Ovary (tissue), 10 donors: ENCODE measurements at places on chromosomes 16 and 17. TPM values are rescaled to one million over a fixed set of nuclear protein-coding genes. Genes with fewer than 3 reads are reported as not detected.
A peak's percentile ranks its signal among the peaks of the same experiment; 100 is the strongest.

DNA sequence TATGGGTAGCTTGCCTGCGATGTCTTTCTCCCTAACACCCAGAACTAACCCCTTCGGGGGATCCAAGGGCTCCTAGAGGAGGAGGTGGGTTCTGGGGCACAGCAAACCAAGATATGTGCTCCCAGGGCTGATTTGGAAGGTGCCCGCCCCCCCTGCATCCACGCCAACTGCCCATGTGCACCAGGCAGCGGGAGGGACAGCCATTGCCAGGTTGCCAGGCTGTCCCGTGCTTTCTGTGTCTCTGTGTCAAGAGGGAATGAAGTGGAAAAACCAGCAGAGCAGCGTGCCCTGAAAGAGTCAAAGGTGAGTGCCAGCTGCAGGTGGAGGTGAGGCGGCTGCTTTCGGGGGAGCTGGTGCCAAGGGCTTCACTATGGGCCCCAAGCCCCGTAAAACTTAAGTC, 6.4 kb downstream of the TEKT5 start:
- H3K27ac ChIP-seq = no peak overlapping the region
- H3K27me3 ChIP-seq = no peaks in the 10 kb centered on the region
- H3K36me3 ChIP-seq = no peaks in the 10 kb centered on the region
- no peak for DNase-seq
- no peak overlapping the region for H3K4me3 ChIP-seq

GRCh38 chr17:71329310-71330098, 791.3 kb upstream of the SOX9 start:
- no peaks in the 10 kb centered on the region for H3K36me3 ChIP-seq
- no peaks in the 10 kb centered on the region for H3K4me1 ChIP-seq

- H3K4me3 ChIP-seq = no peak overlapping the region
- H3K27me3 ChIP-seq = peaks cover 12% of the 10 kb centered on the region
- H3K4me1 ChIP-seq = peaks cover 1% of the 10 kb centered on the region
- no peaks in the 10 kb centered on the region for H3K36me3 ChIP-seq
- no peak for DNase-seq
- H3K27ac ChIP-seq = no peak overlapping the region
Observed at GRCh38 chr16:3171855-3172593, 16.0 kb upstream of the OR1F1 start.

- H3K27me3 ChIP-seq = no peaks in the 10 kb centered on the region
- DNase-seq = no peak
- H3K27ac ChIP-seq = no peak overlapping the region
- H3K4me3 ChIP-seq = no peak overlapping the region
Observed at GRCh38 chr17:60920107-60920506, 242.5 kb downstream of the BCAS3 start.

- peak; percentile 98 for DNase-seq
- H3K4me1 ChIP-seq = peaks cover 44% of the 10 kb centered on the region
- H3K27ac ChIP-seq = peak overlapping the region; percentile 95
- H3K27me3 ChIP-seq = no peaks in the 10 kb centered on the region
Observed at GRCh38 chr17:50209472-50210239, 8.2 kb upstream of the COL1A1 start.

DNA sequence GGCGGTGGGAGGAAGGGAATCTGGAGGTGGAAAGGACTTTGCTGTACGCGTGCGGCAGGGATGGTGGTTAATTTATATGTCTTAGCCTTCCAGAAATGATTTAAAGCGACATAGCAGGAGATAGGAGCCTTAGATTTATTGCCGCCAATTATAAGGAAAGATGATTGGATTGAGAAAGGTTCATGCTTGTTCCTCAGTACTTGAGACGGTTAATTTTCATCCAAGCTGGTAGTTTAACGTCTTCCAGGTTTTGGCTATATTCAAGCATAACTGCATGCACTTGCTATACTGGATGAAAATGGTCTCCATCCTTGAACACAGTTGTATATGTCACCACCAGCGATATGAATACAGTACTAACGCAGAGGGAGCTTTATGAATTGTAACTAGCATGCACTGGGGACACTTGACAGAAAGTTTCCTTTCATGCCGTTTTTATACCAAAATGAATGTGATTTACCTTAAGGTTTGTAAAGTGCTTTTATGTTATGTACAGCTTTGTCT, 610 bp upstream of the PEX12 start:
- no peaks in the 10 kb centered on the region for H3K36me3 ChIP-seq
- peak overlapping the region; percentile 90 for H3K4me3 ChIP-seq
- no peak for DNase-seq

- no peaks in the 10 kb centered on the region for H3K27me3 ChIP-seq
- H3K27ac ChIP-seq = peak overlapping the region; percentile 76
- no peaks in the 10 kb centered on the region for H3K36me3 ChIP-seq
- no peak for DNase-seq
- peaks cover 9% of the 10 kb centered on the region for H3K4me1 ChIP-seq
Observed at GRCh38 chr17:14301279-14302090, 604 bp downstream of the HS3ST3B1 start.

GRCh38 chr17:42832934-42833766, at the start of gene PSME3:
TSS of gene PSME3 (plus strand) at chr17:42833397. CDS start at chr17:42833632, 235 bp downstream.
- no peaks in the 10 kb centered on the region for H3K36me3 ChIP-seq
- peak within 1 kb of the TSS; percentile 74 for H3K4me3 ChIP-seq

- no peak within 1 kb of the TSS for H3K27ac ChIP-seq
- H3K27me3 ChIP-seq = no peaks in the 10 kb centered on the region
- H3K36me3 ChIP-seq = no peaks in the 10 kb centered on the region
- peaks cover 5% of the 10 kb centered on the region for H3K4me1 ChIP-seq
- H3K4me3 ChIP-seq = no peak within 1 kb of the TSS
Observed at GRCh38 chr16:88977018-88977811, at the start of gene CBFA2T3. TSS of gene CBFA2T3 (minus strand) at chr16:88977207. CDS start at chr16:88976807, 400 bp downstream.

GRCh38 chr17:35046740-35047283, 16.7 kb downstream of the RFFL start:
- no peak overlapping the region for H3K4me3 ChIP-seq
- H3K36me3 ChIP-seq = no peaks in the 10 kb centered on the region
- H3K27ac ChIP-seq = no peak overlapping the region

DNA sequence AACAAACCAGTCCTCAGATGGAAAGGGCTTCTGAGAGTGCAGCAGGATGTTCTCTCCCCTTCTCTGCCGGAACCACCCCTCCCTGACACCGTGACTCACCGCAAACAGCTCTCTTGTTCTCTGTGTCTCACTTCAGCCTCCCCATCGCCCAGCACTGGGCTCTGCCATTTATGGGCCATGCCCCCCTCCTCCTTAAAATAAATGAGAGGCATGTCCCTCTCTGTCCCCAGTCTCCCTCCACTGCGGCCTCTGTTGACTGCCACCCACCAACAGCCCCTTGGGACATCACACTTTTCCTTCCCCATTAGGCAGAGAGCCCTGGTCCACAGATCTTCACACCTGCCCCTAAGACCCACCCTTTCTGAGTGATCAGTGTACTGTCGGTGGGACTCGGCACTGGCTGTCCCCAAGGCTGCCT, 6.3 kb downstream of the CCDC102A start:
- no peaks in the 10 kb centered on the region for H3K36me3 ChIP-seq
- DNase-seq = peak; percentile 55
- H3K27me3 ChIP-seq = no peaks in the 10 kb centered on the region

DNA sequence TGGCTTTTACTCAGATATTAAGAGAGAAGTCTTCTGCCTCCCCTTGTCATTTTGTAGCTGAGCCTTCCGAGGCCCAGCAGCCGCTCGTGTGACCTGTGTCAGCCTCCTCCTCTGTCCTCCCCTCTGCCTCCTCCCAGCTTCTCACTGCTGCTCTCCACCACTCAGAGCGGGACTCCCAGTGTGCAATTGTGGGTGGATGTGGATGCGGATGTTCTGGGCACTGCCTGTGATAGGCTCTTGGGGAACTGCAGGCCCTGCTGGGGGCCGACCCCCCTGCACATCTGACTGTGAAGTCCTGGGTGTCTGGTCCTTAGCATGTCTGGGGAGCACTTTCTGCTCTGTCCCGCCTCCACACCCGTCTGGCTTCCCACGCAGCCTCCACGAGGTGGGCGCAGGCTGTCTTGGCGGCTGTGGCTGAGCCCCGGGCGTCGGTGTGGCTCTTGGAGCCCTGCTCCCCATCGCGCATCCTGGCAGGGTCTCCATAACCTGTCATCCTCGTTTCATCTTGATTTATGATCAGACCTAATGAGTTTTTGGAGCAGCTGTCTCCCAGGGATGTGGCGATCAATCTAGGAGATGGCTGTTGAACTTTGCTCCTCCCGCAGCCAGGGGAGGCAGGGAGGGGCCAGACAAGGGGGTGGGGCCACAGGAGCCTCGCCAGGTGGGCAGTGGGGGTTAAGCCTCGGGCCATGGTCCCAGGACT, 28.1 kb downstream of the GRIN2C start:
- no peak overlapping the region for H3K4me3 ChIP-seq
- H3K4me1 ChIP-seq = no peaks in the 10 kb centered on the region
- H3K27me3 ChIP-seq = no peaks in the 10 kb centered on the region
- H3K36me3 ChIP-seq = no peaks in the 10 kb centered on the region
- DNase-seq = no peak

GRCh38 chr16:65490286-65490685, 368.4 kb upstream of the CDH11 start:
- H3K27ac ChIP-seq = no peak overlapping the region
- DNase-seq = no peak
- no peaks in the 10 kb centered on the region for H3K36me3 ChIP-seq
- no peak overlapping the region for H3K4me3 ChIP-seq
- no peaks in the 10 kb centered on the region for H3K4me1 ChIP-seq

GRCh38 chr17:12590417-12590816, 75.3 kb upstream of the MYOCD start:
- no peaks in the 10 kb centered on the region for H3K27me3 ChIP-seq
- H3K4me3 ChIP-seq = no peak overlapping the region
- no peaks in the 10 kb centered on the region for H3K4me1 ChIP-seq
- H3K36me3 ChIP-seq = no peaks in the 10 kb centered on the region
- no peak for DNase-seq

Gene OR1A1
- total RNA-seq = not detected

Gene EXOC3L1
- total RNA-seq = 18.3 TPM

Gene CHCT1
- total RNA-seq = not detected

Gene AP2B1
- total RNA-seq = 48.3 TPM
